Right ventricle myocardium inferior (tissue), 1 donor: ENCODE measurements at places on chromosomes 7 and 10. TPM values are rescaled to one million over a fixed set of nuclear protein-coding genes. Genes with fewer than 3 reads are reported as not detected.

Gene GJD4
- not detected for total RNA-seq

Gene VWDE
- total RNA-seq: not detected

Gene OR2A7
- 0.22 TPM for total RNA-seq

Gene SYT15
- 3.2 TPM for total RNA-seq

Gene ACSM6
- not detected for total RNA-seq

Gene BEND7
- 18.6 TPM for total RNA-seq

Gene SYCE1
- total RNA-seq: 0.35 TPM

GRCh38 chr10:82377608-82378007 lies 502.6 kb downstream of the NRG3 start:
- no peak for DNase-seq

DNA sequence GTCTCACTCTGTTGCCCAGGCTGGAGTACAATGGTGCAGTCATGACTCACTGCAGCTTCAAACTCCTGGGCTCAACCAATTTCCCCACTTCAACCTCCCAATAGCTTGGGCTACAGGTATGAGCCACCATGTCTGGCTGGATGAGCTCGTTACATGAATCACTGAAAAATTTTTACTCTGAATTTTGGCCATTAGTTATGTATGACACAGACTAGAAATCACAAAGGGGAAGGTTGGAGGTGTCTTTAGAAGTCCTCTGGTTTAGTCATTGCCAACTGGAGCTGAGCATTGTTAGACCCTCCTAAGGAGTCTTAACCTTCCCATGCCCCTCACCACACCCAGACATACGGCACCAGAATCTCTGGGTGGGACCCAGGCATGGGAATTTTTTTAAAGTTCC lies 34.7 kb downstream of the SVIL start:
- no peak for DNase-seq

DNA sequence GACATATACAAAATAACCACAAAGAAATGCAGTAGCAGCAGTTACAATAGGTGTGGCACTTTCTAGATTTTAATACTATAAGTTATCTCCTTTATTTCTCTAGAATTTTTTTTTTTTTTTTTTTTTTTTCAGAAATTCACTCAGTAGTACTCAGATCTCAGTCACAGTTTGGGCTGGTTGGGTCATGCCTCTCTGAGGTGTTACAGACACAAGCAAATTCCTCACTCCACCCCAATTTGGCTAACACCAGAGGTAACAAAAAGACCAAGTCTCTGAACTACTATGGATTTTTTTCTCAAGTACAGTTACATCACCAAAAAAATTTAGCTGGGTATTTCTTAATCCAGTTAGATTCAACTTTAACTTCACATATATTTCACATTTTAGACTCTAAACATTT lies 985.1 kb upstream of the LRRN3 start:
- no peak for DNase-seq

- DNase-seq: no peak
Observed at GRCh38 chr7:140541513-140542227, 62.4 kb upstream of the MKRN1 start.

DNA sequence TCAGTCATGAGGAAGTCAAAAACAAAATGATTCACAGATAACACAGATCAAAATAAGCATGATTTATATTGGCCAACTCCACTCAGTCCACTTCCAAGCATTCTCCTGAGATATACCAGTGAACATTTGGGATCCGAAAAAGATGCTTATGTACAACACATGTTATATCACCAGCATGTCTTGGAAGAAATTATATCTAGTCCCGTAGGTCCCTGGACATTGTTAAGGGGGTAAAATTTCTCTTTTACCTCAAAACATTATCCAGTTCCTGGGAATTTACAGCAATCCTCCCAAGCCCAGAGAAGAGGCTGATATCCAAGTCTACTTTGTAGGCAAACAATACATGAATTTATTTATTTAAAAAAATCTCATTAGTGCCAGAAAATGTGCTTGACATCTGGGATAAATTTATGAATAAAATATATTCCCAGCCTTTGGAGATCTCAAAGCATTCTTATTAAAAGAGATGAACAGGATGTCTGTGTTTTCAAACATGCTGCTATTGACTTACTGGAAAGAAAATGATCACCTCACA lies 582.2 kb upstream of the ZWINT start:
- no peak for DNase-seq

GRCh38 chr10:44958196-44958897 lies 1.3 kb upstream of the RASSF4 start:
- DNase-seq: peak; percentile 61

DNA sequence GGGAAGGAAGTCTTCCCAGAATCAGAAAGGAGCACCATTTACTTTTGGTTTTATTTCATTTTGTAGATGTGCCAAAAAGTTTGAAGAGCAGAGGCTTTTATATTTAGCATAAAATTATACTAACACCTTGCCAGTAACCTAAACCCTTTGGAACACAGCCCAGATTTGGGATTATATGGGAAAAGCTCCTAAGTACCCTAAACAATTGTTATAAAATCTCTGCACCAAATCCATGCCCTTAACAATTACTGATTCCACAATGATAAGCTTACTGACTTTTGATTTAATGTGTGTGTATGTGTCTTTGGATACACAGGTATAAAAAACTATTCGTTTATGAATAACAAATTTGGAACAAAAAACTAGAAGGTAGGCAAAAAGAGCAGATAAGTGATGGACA lies 39.0 kb upstream of the TMEM229A start:
- no peak for DNase-seq

DNA sequence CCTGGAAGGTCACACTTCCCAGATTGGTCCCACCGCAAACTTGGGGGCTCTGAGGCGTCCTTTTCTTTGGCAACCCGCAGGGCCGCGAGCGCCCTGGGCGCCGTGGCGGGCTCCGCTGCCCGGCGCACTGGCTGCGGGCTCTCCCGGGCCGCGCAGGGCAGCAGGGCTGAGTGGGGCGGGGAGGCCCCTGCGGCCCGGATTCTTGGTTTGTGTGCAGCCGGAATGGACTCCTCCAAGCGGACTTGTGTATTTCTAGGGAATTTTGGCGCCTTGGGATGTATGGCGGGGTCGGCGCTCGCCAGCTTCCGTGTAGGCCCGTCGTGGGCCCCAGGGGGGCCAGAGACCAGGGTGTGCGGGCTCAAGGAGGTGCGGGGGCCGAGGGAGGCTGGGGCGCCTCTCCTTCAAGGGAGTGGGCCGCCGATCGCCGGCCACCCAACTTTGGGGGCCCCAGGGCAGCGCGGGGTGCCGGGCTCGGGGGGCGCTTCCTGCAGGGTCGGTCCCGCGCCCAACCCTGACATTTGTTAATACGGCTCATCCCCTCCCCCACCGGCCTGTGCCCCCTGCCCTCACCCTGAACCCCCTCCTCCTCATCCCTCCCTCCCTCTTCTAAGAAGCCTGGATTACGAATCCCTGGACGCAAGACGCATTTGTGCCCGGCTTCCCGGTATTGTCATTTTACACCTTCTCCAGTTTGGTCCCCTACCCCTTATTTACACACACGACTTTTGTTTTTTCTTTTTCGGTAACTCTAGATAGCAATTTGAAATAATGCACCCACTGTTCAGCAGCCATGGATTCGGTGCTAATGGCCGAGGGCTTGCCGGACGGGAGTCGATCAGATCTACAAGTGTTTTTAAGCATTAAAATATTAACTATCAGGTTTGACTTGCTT lies 2.5 kb downstream of the TCF7L2 start:
- peak; percentile 73 for DNase-seq

DNA sequence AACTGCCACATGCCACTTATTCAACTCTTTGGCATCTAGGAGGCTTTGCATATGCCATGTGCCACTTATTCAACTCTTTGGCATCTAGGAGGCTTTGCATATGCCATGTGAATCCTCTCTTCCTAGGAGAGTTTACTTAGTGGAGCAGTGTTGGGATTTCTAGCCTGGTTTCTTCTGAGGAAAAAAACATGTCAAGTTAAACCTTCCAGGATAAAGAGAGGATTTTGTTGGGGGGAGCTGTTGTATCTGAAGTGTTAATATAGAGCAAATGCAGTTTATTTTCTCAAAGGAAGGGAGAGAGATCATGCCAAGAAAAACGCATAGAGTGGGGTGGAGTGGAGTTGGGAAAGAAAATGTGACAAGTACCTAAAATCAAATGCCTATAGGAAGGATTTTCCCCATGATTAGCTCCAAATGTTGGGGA lies 91.5 kb downstream of the MCU start:
- DNase-seq: no peak

GRCh38 chr10:92573091-92573797 lies 649 bp downstream of the IDE start:
- no peak for DNase-seq

DNA sequence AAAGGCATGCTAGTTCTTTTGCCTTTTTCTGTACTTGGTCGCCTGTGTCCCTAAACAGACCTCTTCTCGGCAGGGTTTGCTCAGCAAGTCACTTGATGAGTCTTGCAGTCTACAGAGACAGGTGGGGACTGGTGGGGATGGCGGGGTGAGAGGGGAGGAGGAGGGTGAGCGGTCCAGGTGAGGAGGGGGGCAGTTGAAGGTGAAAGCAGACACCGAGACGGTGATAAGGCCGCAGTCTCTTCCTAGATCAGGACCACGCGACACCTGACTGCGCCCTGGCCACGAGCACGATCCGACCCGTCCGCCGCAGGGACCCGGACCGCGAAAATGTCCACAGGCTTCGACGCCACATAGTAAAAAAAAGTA lies 566 bp downstream of the ASNS start:
- DNase-seq: no peak

GRCh38 chr7:139701908-139702307 lies 75.9 kb downstream of the HIPK2 start:
- no peak for DNase-seq

- no peak for DNase-seq
Observed at GRCh38 chr7:144049491-144049890, 743 bp downstream of the OR2A5 start.

- no peak for DNase-seq
Observed at GRCh38 chr7:138081868-138082267, 5.6 kb downstream of the AKR1D1 start.

GRCh38 chr7:1059200-1060091 lies 15.1 kb downstream of the GPR146 start:
- DNase-seq: peak; percentile 68

GRCh38 chr10:79266543-79267312 lies 80.5 kb upstream of the PPIF start:
- peak; percentile 83 for DNase-seq

GRCh38 chr7:40475681-40475982 lies 340.8 kb downstream of the SUGCT start:
- DNase-seq: no peak

DNA sequence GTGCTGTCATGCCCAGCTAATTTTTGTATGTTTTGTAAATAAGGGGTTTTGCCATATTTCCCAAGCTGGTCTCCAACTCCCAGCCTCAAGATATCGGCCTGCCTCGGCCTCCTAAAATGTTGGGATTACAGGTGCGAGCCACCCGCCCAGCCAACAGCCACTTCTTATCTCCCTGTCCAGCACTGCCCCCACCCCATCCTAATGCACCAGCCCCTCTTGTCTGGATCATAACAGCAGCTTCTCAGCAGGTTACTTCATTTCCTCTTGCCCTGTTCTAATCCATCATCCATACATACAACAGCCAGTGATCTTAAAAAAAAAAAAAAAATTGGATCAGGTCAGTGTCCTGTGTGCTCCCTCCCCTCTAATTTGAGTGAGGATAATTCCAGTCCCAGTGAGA lies 12.8 kb upstream of the FRAT2 start:
- no peak for DNase-seq

GRCh38 chr10:47451998-47452494 lies 31.9 kb downstream of the ANXA8 start:
- peak; percentile 68 for DNase-seq

- no peak for DNase-seq
Observed at GRCh38 chr7:134945691-134946090, 40.6 kb upstream of the AGBL3 start.

- no peak for DNase-seq
Observed at GRCh38 chr7:50159154-50159553, 66.1 kb upstream of the ZPBP start.

DNA sequence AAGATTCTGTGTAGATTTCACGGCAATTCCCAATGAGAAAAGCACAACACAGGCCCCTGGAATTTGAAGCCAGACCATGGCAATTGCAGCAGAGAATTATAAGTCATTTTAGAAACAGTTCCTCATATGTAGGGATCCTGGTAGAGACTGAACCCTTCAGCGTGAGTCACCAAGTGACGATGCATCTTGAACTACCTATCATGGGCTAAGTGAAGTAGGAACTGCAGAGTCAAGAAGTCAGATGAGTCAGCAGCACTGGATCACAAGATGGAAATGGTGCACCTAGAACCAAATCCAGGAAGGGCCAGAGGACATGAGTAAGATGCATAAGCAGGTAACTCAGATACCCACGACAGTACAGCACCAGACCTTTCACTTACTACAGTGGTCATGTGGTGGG lies 140.0 kb upstream of the TPK1 start:
- DNase-seq: no peak

DNA sequence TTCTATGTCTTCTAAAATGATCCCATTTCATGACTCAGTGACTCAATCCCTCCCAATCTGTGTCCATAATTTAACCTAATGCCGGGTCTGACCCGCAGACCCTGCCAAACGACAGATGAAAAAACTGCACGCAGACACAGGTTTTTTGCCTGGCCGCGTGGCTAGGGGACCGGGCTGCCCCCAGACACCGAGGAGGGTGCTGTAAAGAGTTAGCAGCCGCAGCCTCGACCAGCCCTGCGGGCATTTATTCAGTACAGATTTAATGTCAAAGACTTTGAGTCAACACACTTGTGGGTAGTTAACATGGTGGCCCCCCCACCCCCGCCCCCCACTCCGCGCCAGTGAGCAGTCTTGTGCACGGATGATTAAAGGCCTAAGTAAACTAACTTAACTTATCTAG lies 1324.7 kb downstream of the GATA3 start:
- no peak for DNase-seq

GRCh38 chr7:166338-167060 lies 25.9 kb upstream of the FAM20C start:
- no peak for DNase-seq

DNA sequence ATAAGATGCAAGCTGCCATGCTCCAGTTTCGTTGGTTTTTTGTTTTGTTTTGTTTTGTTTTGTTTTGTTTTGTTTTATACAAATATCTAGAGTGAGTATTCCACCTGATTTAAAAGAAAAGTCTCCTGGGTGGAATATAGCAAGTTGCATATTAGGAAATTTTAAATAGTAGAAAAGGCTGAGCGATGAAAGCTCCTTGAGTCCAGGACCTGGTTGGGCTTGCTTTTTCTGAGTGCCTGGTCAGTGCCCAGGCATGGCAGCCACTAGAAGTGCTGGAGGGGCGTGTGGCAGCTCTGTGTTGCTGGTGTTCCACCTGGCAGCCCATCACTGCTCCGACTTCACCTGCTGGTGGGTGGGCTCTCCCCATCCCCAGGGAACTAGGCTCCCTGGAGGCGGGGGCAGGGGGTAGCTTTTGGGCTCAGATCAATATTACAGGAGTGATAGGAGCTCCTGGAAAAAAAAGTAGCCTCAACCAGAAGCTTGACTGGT lies 8.0 kb downstream of the COL17A1 start:
- DNase-seq: no peak

DNA sequence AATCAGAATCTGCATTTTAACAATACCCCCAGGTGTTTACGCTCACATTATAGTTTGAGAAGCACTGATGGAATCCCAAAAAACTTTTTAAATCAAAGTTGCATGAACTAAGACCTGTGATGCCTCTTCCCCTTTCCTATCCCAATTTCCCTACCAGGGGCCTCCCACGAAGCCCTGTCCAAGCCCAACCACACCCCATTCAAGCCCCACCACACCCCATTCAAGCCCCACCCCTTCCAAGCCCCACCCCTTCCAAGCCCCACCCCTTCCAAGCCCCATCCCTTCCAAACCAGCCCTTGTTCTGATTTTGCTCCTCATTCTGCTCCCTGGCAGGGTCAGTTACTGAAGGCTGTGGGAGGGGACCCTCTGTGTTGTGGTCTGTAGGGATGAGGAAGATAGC lies 9.8 kb upstream of the AQP1 start:
- no peak for DNase-seq

GRCh38 chr10:21720090-21720489 lies 186.1 kb downstream of the MLLT10 start:
- DNase-seq: no peak
